ENCODE measurements at places on chromosomes 5 and 9.

GRCh38 chr9:127291246-127291778 lies 26.7 kb downstream of the GARNL3 start:
- no peak for DNase-seq

GRCh38 chr5:16983022-16983639 lies 47.0 kb upstream of the MYO10 start:
- no peak for DNase-seq

DNA sequence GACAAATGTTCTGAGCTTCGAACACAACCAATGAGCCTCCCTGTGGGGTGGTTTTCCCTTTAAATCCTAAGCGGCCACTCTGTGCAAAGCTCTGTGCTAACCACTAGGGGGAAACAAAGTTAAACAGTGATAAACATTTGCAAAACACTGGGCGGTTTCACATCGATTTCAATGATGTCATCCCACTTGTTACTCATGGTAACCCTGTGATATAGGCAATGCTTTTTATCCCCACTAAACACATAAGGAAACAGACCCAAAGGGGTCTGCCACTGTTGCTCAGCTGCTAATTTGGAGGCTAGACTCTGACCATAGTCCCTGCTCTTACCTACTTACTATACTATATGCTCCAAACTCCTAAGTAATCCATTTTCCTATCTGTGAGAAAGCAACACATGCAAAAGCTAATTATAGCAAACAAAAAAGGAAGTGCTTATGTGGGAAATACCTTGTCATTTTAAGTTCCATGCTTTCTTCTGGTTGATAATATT lies 57.3 kb downstream of the PTPN3 start:
- DNase-seq, result no peak

DNA sequence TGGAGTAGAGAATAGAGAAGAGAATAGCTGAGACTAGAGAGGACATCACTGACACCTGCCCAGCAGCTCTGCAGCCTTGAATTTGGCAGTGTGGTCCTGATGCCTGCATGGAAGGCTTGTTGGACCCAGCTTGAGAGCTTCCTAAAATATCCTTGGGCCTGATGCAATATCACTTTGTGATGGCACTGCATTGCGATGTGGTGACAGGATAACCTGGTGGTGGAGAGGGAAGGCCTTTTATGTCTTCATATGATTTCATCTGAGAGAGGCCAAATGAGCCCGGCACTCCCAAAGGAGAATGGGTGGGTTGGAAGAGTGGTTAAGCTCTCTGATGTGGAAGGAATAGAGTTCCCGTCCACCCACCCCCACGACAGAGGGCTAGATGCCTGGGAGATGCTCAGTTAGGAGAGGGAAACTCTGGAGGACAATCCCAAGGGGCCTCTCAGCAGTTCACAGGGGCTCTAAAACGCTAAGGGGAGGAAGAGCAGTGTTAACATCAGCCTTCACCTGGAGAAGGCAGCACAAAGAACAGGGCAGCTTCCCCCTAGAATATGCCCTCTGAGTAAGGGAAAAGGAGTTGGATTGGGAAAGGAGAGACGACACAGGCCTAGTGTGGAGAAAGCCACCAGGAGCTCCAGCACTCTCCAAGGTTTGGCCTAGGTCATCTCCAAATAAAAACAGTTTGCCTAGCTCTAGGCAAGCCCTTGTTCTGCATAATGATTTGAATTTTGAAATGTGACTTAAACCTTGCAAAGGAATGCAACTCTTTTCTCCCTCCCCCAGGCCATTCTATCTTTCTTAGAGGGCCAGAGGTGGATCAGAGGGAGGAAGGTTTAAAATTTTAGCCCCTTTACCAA lies 99.8 kb upstream of the SSBP2 start:
- no peak for DNase-seq

DNA sequence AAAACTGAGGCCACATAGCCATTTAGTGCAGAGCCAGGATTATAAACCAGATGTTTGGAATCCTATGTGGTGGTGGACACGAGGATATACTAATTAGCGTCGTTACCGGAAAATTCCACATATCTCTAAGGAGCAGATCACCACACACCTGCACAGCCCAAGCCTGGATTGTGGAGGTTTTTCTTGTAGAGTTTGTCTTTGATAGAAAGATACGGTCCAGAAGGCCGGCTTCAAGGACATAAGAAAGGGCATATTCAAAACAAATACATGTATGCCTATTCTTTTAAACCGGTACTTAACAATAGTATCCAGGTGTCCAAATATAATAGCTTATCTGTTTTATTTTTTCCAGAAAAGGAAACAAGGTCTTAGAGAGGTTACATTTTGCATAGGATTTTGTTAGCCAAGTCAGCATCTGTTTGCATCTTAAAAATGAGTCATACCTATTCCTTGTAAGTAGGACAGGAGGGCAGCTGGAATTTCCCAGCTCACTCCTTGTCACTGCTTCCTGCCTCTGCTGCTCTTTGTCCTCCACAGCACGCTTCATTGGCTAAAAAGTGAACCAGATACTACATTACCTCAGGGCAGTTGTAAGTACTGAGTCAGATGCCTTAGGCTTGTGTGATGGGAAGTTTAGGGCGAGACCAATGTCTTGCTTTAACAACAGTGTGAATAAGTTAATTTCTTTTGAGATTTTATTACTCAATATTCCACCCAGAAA lies 3.6 kb downstream of the TMC1 start:
- no peak for DNase-seq

- DNase-seq, result no peak
Observed at GRCh38 chr5:62483556-62483955, 71.0 kb downstream of the IPO11 start.

- no peak for DNase-seq
Observed at GRCh38 chr5:132020568-132021339, 9.3 kb upstream of the ACSL6 start.

GRCh38 chr9:125920402-125920801 lies 173.2 kb downstream of the PBX3 start:
- DNase-seq, result no peak

DNA sequence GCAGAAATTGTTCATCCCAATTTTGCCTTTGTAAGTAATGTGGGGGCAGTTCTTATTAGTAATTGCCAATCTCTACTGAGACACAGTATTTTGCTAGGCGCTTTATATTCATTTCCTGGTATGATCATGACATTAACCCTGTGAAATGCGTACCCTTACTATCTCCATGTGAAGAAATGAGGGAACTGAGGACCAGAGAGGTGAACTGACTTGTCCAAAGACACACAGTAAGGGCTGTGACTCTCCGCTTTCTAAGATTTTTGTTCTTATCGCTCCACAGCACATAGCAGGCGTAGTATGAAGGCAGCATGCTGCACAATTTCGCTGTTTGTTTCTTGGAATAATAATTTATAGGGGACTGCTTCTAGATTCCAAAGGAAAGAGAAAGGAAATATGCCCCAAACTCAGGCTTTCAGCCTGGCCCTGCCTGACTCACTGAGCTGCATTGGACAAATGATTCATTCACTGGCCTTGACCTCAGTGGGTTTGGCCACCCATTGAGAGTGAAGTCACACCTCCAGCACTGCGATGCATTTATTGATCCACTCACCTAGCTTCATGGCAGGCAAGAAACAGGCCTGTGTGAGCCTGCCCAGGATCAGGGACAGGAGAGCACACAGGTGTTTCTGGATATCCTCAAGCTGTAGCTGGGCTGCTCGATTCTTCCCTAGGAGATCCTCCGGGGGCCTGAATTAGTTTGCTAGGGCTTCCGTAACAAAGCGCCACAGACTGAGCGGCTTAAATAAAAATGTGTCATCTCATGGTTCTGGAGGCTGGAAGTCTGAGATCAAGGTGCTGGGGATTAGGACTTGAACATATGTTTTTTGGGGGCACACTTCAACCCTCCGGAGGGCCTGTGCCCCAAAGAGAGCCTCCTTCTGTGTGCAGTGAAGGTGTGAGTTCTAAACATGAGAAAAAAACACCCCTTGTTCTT lies 7.2 kb upstream of the DUSP1 start:
- DNase-seq, result no peak

- DNase-seq, result no peak
Observed at GRCh38 chr9:85610074-85610860, 131.5 kb downstream of the AGTPBP1 start.

DNA sequence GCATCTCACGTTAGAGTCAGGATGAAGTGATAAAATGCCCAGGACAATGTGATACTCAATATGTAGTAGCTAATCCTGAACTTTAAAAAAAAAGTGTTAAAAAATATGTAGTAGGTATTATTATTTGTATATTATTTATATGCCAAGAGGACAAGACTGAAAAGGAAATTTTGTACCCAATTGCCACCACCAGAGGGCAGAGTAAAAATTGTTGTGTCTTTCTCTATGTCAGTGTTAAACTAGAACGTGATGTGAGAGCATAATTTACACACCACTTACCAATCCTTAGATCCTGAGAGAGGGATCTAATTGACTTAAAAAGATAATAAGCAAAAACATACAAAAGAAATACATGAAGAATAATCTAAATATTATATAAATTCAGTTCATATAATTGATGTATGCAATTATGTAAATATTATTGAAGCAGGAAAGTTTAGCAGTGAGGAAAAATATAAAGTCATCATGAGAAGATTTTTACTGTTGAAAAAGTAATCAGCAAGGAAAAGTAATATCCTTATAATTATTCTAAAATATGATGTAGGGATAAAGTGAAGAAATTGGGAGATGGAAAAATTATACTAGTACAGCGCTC lies 288.9 kb downstream of the RAB3C start:
- no peak for DNase-seq

DNA sequence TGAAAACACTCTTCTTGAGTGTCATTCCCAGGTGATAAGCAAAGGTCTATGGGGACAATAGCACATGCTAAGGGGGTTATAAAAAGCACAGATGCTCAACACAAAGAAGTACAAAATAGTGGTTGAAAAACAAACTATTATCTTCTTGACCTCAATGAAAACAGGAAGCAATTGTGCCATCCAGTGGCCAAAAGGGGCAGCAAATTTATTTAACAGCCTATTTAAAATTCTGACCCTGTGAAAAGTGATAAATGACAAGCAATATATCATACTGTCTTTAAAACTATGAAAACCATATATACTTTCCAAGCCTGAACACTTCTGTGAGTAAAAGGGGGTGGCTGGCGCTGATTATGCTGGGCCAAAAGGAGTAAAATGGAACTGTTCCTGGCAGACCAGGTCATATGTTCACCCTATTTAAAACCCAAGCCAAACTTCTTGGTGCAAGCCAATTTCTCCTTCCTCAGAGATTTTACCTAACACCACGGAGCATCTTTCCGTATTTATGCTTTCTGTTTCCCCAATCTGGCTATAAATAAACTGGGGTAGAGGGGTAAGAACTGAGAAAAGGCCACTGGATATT lies 29.7 kb downstream of the TEX10 start:
- no peak for DNase-seq

DNA sequence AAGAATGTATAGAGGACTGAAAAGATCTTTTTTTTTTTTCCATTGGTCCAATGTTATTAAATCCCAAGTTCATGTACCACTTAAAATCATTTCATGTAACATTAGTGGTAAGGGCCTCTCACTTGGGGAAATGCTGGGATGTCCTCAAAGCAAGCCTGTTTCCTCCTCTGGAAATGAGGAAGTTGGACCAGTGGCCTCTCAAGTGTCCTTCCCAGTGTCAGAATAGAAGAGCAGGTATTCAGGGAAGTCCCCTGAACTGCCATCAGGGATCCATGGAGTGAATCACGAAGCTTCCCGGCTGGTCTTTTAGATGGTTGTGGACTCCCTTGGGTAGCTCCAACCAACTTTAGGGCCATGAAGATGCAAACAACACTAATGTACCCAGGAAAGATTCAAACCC lies 55.2 kb upstream of the AFAP1L1 start:
- DNase-seq, result no peak

GRCh38 chr5:91125916-91126315 lies 257.2 kb downstream of the ARRDC3 start:
- DNase-seq, result no peak

- no peak for DNase-seq
Observed at GRCh38 chr9:82062245-82062644, 73.7 kb downstream of the SPATA31D1 start.

- DNase-seq, result no peak
Observed at GRCh38 chr9:86771420-86771819, 175.9 kb downstream of the GAS1 start.
